ENCODE measurements at places on chromosomes 5 and 9.

- no peak for DNase-seq
Measured at GRCh38 chr9:137110911-137111787, 3.4 kb downstream of the DPP7 start.

- no peak for DNase-seq
Measured at GRCh38 chr9:114450833-114451706, 54.2 kb downstream of the WHRN start.

- DNase-seq: no peak
Measured at GRCh38 chr5:28253431-28253830, 1215.0 kb upstream of the CDH9 start.

DNA sequence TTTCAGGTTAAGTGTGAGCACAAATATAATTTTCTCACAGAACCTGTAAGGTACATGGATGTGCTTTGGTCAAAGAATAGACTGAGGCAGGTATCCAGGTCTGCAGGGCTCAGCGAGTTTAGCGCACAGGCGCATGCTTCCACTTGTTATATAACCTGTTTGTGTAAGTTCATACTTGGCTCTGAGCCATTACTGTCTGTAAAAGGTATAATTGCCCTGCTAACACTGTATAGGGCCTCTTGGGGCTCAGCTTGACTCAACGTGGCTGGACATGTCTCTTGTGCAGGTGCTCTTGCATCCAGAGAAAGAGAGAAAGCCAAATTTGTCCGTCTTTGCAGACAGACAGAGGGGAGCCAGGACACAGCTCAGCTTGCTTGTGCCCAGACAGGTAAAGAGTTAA, 759.6 kb downstream of the MTRR start:
- DNase-seq: no peak

- no peak for DNase-seq
Measured at GRCh38 chr9:107613321-107613720, 123.8 kb upstream of the KLF4 start.

DNA sequence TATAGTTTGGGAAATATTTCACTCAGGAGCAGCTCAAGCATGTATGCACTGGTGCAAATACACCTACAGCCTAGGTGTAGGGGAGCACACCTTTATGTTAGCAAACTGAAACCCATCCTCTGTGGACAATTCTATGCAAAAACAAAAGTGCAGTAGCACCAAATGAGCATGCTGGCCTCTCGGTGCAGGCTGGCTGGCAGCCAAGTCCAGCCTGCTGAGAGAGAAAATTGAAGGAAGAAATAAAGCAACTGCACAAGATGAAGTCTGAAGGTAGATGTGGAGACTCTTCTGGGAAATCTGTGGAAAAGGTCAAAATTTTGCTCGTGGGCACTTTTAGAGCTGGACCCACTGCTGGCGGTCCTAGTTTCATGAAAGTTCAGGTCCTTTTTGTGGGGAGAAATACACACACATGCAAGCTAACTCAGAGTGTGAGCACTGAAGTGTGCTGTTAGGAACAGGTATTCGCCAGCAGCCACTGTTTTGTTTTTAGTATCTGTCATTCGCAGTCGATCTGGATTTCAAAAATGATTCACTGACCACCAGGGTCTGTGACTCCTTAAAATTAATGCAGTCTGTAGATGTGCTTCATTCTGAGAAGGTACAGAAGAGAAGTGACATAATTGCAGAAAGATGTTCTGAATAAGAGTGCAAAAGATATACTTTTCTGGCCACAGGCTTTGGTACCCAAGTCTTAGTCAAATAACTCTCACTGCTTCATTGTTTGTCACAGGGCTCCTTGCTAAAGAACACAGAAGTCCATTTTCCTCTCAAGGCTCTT, 281.7 kb downstream of the PARP8 start:
- no peak for DNase-seq

- DNase-seq: no peak
Measured at GRCh38 chr5:174642816-174643405, 81.5 kb upstream of the MSX2 start.

DNA sequence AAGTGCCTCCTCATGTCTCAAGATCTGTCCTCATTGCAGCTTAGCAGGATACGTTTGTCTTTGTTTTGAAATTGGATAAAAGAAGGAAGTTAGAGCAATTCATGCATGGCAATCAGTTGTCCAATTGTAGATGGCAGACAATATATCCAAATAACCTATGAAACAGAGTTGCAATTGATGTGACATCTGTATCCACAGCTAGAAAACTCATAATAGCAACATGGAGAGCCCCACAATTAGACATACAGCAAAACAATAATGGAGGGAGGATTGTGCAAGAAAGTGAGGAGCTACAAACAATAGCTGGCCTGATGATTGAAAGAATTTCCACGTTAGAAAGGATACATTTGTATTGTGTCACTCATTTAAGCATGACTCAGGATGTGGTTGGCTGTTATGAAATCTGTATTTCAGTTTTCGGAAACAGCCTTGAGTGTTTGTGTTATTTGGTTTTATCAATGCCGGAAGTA, 132.0 kb downstream of the FAM174A start:
- DNase-seq: peak; percentile 69

GRCh38 chr5:137365126-137365865, 133.8 kb downstream of the SPOCK1 start:
- no peak for DNase-seq

- DNase-seq: no peak
Measured at GRCh38 chr5:84379749-84380148, 4.9 kb downstream of the EDIL3 start.

- DNase-seq: no peak
Measured at GRCh38 chr5:168614661-168615060, 35.5 kb upstream of the PANK3 start.

DNA sequence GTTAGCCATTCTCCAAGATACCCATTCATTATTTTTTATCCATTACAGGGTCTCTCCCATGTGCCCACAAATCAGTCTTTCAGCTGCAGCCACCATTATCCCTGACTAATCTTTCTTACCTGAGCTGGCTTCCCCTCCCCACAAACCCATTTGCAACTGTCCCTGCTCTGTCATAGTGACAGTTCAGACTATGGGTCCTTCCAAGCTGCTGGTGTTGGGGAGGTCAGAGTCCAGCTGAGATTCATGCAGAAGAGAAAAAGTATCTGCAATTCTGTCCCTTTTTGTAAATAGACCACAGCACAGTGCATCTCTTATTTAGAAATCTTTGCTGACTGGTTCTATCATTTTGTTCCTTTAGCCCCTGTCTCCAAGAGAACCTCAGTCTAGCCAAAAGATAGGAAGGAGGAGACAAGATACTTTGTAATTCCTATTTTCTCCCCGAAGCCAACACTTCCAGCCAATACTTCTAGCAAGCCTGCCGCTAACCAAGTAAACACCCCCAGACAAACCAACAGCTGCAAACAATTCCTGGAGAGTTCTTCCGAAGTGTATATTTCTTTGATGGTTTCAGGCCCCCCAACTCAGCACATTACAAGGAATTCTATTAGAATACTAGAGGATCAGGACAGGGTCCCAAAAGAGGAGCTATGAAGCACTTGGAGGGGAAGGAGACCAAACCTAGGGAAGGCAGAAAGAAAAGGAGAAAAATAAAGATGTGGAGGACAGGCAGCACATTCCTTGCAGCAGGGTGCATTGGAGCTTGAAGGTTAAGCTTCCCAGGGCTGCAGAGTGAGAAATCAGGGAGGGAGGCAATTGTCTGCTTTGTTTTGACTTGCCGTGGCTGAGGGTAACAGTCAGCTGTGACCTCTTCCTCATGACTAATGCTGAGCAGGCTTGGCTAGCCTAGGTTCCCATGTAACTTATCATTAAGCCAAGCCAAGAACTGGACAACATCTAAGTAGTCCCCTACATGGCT, 148.5 kb downstream of the SGCD start:
- DNase-seq: peak; percentile 57

- no peak for DNase-seq
Measured at GRCh38 chr9:8732367-8733075, 932.9 kb upstream of the DMAC1 start.

DNA sequence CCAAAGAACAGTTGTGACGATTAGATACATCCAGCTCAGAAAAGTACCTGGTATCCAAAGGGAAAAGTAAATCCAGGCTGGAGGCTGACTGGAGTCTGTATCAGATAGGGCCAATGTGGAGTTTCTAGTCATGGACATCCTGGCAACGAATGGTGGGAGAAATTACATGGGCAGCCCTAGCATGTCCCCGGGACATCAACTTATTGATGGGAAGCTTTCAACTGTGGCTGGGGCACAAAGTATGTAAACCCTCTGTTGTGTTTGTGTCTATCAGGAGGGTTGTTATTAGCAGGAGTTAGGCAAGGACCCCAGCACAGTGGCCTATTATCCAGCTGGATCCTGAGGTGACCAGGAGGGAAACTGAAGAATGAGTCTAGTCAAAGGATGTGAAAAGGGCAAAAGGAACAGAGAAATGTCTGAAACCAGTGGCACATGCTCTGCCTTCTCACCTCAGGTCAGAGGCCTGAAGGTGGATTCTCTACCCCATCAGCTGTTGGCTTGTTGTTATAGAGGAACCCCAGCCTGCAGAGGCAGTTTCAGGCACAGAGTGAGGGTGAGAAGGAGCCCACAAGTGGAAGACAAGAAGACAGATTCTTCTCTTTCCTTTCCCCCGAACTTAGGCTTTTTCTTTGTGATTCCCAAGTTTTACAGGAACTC, 19.9 kb downstream of the IFNW1 start:
- no peak for DNase-seq

- peak; percentile 39 for DNase-seq
Measured at GRCh38 chr5:109191153-109191558, 218.6 kb downstream of the PJA2 start.

DNA sequence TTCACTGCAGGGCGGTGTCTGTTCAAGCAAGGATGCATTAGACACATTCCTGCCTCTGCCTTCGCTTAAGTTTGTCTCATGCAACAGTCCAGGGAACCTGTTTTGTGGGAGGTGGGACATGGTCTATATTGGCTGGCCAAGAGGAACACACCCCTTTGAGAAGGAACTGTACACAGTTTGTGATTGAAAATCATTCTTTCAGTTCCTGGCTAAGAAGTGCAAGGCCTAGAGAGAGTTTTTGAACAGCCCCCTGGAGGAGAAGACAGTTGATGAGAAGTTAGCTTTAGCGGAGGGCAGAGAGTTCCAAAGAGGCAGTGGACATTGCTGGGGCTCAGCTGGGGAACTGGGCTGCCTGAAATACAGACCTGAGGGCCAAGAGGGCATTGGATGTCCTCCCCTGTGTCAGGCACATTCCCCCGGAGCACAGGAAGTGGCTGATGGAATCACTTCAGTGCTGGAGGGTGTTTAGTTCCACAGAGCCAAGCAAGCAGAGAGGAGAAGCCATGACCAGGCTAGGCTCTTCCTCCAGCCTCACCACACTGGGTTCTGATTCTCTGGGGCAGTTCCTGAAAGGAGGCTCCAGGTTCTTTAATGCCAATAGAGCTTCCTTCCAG, 66.6 kb downstream of the RGS3 start:
- no peak for DNase-seq

DNA sequence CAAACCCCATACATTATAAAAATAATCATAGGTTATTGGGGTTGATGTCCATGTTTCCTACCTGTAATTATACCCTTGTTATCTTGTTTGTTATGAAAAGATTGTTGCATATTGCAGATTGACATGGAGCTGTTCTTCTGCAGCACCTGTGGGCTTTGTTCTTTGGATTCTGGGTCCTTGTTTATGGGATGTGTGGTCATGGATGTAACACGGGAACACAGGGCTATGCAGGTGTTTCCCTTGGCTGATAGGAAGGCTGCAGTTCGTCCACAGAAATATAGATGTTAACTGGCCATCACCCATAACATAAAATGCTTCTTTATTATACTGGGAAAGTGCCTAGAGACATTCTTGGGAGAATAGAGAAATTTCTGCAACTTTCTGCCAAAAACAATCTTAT, 77.9 kb downstream of the FBXL7 start:
- no peak for DNase-seq

GRCh38 chr5:117947836-117948235, 1040.5 kb downstream of the DTWD2 start:
- no peak for DNase-seq

DNA sequence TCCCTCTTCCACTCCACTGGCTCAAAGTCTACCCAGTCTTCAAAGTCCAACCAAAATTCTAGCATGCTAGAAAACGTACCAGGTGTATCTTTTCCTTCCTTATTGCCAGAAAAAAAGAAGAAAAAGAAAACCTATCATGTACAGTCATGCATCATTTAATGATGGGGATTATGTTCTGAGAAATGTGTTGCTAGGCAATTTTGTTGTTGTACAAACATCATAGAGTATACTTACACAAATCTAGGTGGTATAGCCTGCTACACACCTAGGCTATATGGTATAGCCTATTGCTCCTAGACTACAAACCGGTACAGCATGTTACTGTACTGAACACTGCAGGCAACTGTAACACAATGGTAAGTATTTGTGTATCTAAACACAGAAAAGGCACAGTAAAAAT, 104.8 kb downstream of the SREK1 start:
- no peak for DNase-seq

GRCh38 chr9:130443840-130444492, 795 bp upstream of the ASS1 start:
- no peak for DNase-seq

GRCh38 chr5:115774684-115775083, 41.8 kb downstream of the CDO1 start:
- peak; percentile 73 for DNase-seq

- DNase-seq: no peak
Measured at GRCh38 chr5:104295991-104296390, 733.4 kb upstream of the NUDT12 start.

DNA sequence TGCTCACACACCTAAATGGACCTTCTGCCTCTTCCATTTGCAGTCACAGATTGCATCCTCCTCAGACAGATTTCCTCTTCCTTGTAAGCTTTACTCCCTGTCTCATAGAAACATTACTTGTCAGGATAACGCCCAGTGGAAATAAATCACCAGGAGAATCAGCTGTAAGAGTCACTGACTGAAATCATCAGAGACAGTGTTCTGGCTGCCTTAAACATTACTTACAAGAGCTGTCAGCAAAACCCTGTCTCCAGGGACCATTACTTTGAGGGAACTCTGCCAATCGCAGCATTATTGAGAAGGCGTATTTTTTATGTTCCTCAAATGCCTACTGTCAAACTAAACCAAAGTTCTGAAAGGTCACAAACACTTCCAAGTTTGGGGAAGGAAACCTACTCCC, 5.9 kb downstream of the DPYSL3 start:
- DNase-seq: peak; percentile 62

DNA sequence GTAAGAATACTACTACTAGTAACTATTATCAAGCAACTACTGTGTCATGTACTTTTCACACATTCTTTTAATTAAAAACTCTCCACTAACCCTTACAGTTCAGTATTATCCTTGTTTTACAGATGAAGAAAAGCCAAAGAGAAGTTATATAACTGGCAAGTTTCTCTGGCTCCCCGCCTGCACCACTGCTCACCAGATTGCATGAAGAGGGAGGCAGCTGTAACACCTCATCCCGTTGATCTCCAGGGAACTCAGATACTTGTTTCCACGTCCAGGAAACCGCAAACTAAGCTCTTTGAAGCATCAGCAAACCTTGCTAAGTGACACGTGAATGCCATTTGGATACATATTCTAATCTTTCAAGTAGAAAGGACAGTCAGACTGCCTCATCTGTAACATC, 70.3 kb downstream of the RIGI start:
- no peak for DNase-seq

GRCh38 chr5:165296401-165297130, 1791.1 kb downstream of the MAT2B start:
- no peak for DNase-seq

GRCh38 chr5:39711821-39712220, 287.0 kb upstream of the DAB2 start:
- DNase-seq: no peak

GRCh38 chr9:71647094-71647591, 121.2 kb downstream of the CEMIP2 start:
- DNase-seq: peak; percentile 57

- DNase-seq: no peak
Measured at GRCh38 chr5:56456002-56456401, 222.9 kb upstream of the ANKRD55 start.

- peak; percentile 63 for DNase-seq
Measured at GRCh38 chr5:128669803-128670202, 131.8 kb upstream of the FBN2 start.
